ENCODE measurements at places on chromosomes 6 and 20. TPM values are rescaled to one million over a fixed set of nuclear protein-coding genes. Genes with fewer than 3 reads are reported as not detected.

Gene ADGRG6
- total RNA-seq, result 72.2 TPM

Gene CCHCR1
- 7.5 TPM for total RNA-seq

Gene C20orf144
- total RNA-seq, result 0.08 TPM

Gene HMGCLL1
- 0.18 TPM for total RNA-seq

Gene ZNF334
- total RNA-seq, result not detected

Gene SMLR1
- not detected for total RNA-seq

Gene LRRC73
- 0.56 TPM for total RNA-seq

Gene POU5F1
- total RNA-seq, result 11.8 TPM

Gene ZNF451
- 8.0 TPM for total RNA-seq

Gene GLYATL3
- not detected for total RNA-seq

Gene FBXO5
- 19.6 TPM for total RNA-seq

Gene PGM3
- 20.4 TPM for total RNA-seq

Gene PNPLA1
- not detected for total RNA-seq

Gene TGM3
- 0.12 TPM for total RNA-seq

Gene SLC22A1
- 2.4 TPM for total RNA-seq

Gene TDRD6
- total RNA-seq, result not detected

Gene ANKRD6
- 1.3 TPM for total RNA-seq

Gene RAMACL
- total RNA-seq, result 0.09 TPM

Gene KIFC1
- total RNA-seq, result 44.4 TPM

Gene E2F1
- total RNA-seq, result 21.6 TPM

Gene MOCS1
- total RNA-seq, result 2.7 TPM

Gene SRSF6
- 112 TPM for total RNA-seq

Measured in A549 treated with dexamethasone at 1 μM for 4 hours (cell line).